CD4-positive, alpha-beta T cell treated with Interleukin-15 for 4 hours (primary cell): ENCODE measurements at places on chromosomes 6 and 20.

DNA sequence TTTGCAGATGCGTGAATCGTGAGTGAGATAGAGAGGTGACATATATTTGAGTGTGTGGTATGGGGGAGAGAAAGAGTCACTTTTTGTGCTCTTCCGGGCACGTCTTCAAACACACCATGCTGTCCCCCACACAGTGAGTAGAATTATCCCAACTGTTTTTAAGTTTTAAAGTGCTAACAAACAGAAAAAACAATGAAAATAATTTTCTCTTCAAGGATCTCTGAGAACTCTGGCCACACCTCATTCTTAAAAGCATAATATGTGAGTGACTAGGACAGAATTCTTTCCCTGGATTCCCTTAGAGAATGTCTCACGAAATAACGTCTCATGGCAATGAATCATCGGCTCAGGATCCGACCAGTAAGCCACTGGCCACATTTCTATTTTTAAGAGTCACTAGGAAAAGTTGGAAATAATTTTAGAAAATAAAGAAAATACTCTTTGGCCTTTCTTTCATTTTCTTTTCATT is 235.7 kb upstream of the ZNF217 start:
- DNase-seq = no peak

DNA sequence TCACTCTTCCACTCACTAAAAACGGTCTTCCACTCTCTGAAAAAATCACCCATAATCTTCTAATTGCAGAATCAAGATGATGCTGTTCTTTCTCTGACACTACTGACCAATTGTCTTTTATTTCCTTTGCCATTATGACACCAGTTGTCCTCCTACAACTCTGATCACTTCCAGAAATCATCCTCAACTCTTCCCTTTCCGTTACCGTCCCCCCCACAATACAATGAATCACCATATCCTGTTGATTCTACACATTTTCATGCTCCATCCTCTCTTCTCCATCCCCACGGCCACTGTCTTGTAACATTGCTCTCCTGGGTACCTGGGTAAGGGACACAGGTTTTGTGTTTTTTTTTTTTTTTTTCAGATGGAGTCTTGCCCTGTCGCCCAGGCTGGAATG is 2.5 kb upstream of the PPP2R5D start:
- DNase-seq = no peak

DNA sequence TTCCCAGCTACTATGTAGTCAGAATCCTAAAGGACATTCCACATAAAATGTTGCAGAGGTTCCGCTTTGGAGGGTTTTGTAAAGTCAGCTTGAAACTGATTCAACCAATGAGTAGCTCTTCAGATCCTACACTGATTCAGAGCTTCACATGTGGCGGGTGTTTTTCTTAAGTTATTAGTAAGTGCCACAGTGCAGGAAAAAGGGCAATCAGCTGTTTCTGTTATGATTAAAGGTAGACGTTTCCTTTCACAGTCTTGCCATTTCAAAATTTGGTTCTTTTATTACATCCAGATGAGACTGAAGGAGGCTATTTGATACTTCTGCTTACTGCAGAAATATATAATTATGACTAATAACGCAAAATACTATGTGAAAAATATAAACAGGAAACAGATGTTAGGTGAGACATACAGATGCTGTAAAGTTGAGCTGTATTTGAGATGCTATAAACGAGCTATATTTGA is 443.9 kb downstream of the CDKAL1 start:
- no peak for DNase-seq

GRCh38 chr6:79138146-79138545 is 60.1 kb upstream of the PHIP start:
- DNase-seq = no peak

- no peak for DNase-seq
Measured at GRCh38 chr6:170152989-170153388, 137.9 kb downstream of the DLL1 start.

DNA sequence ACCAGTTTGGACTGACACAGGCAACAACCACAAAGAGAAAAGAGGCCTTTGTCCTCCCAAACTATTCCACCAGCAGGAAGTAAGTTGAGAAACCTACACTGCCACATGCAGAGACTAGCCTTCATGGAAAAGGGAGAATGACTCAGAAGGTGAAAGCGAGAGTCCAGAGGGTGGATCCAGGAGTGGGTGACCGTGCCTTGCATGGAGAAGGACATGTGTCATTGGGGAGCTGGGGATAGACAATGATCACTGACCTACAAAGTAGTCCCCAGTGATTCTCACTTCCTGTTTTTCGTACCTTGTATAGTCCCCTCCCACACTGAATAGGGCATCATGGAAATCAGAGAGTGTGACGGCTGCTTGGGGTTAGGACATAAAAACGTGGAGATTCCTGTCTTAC is 91.9 kb downstream of the MYLK4 start:
- DNase-seq = no peak

- peak; percentile 33 for DNase-seq
Measured at GRCh38 chr20:43751167-43752050, 24.6 kb upstream of the GTSF1L start.

GRCh38 chr20:50221501-50222308 is 31.1 kb downstream of the CEBPB start:
- no peak for DNase-seq

DNA sequence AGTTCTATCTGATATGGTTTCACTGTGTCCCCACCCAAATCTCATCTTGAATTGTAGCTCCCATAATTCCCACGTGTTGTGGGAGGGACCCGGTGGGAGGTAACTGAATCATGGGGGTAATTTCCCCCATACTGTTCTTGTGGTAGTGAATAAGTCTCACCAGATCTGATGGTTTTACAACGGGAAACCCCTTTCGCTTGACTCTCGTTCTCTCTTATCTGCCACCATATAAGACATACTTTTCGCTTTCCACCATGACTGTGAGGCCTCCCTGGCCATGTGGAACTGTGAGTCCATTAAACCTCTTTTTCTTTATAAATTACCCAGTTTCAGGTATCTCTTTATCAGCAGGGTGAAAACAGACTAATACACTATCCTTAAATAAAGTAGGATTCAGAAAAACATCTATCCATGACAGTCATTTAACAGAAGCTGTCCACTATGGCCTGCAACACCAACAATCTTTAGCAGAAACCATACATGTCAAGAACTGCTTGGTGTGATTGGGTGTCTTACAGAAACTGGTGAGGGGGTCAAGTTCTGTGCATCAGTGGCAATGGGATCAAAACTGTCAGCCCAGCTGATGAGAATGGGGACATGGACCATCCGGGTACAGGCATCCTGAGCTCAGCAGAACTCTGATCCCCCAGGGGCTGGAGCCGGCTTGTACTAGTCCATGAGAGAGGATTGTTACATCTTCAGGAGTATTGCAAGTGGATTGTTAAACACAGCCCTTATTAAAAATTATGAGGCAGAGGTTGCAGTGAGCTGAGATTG is 59.2 kb downstream of the SCML4 start:
- no peak for DNase-seq

DNA sequence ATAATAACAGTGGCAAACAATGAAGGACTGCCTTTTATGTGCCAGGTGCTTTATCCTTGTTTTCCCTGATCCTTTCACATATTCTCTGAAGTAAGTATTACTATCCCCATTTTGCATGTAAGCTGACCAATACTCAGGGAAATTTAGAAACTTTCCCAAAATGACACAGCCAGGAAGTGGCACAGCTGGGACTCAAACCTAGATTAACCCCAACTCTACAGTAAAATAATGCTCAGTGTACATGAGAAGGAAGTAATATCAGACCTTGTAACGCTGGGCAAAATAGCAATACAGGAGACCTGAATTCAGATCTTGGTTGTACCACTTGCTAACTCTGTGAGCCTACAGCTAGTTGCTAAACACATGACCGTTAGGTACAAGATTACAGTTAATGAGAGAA is 26.8 kb upstream of the NRSN1 start:
- DNase-seq = no peak

DNA sequence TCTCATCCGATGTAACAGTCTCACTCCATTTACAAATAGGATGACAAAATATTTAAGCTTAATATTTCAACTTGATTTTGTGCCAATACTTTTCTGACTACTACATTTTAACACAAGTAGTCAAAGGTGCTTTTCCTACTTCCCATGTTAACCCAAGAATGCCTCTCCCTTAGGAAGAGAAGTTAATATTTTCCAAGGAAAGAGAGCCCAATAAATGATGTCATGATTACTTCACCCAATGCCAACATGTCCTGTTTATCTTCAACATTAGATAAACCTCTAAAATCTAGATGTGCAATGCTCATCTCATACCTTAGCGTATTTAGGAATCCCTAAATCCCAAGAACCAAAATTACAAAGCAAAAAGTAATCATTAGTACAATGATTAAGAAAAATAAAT is 156.7 kb upstream of the TENT5A start:
- DNase-seq = no peak

DNA sequence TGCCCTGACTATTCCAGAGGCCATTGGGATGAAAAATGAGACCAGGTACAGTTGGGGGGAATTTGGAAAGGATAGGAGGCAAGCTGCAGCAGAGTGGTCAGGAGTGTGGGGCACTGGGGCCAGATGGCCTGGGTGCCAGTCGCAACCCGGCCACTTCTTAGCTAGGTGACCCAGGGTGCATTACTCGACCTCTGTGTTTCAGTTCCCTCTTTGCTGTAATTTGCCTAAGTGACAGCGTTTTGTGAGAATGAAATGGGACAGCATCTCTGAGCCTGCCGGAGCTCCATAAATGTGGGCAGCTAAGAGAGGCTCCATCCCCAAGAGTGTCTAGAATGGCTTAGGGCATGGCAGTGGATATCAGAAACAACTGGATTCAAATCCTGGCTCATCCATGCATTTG is 13.9 kb downstream of the LRFN2 start:
- no peak for DNase-seq

DNA sequence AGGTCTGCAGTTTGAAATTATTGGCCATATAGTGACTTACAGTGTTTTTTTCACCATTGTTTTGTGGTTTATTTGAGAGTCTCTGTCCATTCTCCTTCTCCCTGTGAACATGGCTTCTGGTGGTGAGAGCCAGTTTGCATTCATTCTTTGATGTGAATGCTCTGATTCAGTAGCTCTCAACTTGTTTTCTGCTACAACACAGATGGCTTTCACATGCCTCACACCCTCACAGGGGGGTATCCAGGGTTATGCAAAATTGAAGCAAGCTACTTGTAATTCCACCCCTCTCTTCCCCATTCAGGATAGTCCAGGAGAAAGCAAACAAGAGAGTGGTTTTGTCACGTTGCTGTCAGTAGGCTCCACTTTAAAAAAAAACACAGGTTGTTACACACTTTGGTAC is 55.6 kb downstream of the SLX4IP start:
- DNase-seq = no peak

- DNase-seq = no peak
Measured at GRCh38 chr6:109660526-109661320, 30.3 kb downstream of the AK9 start.

- no peak for DNase-seq
Measured at GRCh38 chr6:138959521-138959920, 28.5 kb downstream of the REPS1 start.
